ENCODE measurements at places on chromosomes 3 and 15.

GRCh38 chr3:69324362-69325025 lies 61.4 kb downstream of the FRMD4B start:
- DNase-seq, result no peak

GRCh38 chr3:101813817-101814440 lies 34.9 kb downstream of the NXPE3 start:
- DNase-seq, result no peak

- no peak for DNase-seq
Observed at GRCh38 chr3:129195731-129196256, 12.1 kb upstream of the CNBP start.

- DNase-seq, result no peak
Observed at GRCh38 chr3:122313281-122313680, 11.8 kb upstream of the CSTA start.

DNA sequence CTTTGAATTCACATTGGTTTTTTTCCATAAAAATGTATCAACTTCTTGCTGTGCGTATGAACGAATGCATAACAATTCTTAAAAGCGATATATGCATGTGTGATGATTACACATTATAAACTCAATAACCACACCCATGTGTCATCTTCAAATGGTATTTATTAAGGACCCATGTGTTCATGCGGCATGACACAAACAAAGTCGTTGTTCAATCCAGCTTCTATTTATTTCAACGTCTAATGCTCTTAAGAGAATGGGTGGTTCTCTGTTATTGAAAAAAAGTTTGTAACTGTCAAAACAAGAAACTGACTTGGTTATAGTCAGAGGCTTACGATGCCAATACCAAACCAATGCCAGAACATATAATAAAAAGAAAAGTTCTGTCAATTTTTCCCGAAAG lies 195.9 kb downstream of the FOXP1 start:
- no peak for DNase-seq

GRCh38 chr15:27744641-27745040 lies 354.5 kb downstream of the OCA2 start:
- no peak for DNase-seq

DNA sequence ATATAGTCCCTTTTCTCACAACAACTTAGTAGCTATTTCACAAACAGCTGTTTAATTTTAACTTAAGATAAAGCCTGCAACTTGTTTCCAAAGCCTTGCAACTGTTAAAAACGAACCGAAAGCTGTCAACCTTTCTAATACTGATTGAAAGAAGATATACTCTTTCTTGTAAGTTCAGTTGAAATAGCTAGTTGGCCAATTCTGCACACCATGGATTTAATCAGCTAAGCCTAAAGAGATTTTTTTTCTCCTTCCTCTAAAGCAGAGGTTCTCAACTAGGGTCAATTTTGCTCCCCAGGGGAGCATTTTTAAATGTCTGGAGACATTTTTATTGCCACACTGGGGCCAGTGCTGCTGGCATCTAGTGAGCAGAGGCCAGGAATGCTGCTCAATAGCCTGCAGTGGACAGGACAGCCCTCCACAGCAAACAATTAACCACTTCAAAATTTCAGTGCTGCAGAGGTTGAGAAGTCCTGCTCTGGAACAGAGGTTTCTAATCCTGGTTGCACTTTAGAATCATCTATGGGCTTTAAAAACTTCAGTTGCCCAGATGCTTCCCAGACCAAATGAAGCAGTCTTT lies 26.2 kb downstream of the MINDY4B start:
- DNase-seq, result no peak

DNA sequence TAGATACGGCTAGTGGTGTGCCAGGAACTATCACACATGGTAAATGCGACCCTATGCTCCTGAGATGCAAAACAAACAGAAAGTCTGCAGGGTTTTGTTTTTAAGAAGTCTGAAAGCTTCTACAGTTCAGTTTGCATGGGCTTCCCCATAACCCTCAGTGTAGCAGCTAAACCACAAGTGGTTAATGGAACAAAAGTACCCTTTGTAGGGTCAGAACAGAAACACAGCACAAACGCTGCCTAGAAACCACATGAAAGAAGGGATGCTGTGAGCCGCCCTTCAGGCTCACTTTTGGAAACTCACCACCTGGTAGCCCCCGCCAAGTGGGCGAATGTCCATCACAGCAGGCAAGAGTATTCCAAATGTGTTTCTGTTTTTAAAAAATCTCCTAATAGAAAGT lies 46.2 kb downstream of the CTDSPL start:
- DNase-seq, result no peak

- DNase-seq, result no peak
Observed at GRCh38 chr3:42750834-42751233, 22.2 kb downstream of the CCDC13 start.

DNA sequence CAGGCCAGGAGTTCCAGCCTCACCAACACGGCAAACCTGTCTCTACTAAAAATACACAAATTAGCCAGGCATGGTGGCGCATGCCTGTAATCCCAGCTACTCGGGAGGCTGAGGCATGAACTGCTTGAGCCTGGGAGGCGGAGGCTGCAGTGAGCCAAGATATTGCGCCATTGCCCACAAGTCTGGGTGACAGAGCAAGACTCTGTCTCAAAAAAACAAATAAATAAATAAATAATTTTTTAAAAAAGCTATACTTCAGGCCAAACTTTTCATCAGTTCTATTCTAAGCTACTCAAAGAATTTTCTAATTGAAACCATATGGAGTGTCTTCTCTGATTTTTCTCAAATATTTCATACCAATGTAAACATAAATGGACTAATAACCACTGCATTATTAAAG lies 43.5 kb downstream of the PHC3 start:
- no peak for DNase-seq

DNA sequence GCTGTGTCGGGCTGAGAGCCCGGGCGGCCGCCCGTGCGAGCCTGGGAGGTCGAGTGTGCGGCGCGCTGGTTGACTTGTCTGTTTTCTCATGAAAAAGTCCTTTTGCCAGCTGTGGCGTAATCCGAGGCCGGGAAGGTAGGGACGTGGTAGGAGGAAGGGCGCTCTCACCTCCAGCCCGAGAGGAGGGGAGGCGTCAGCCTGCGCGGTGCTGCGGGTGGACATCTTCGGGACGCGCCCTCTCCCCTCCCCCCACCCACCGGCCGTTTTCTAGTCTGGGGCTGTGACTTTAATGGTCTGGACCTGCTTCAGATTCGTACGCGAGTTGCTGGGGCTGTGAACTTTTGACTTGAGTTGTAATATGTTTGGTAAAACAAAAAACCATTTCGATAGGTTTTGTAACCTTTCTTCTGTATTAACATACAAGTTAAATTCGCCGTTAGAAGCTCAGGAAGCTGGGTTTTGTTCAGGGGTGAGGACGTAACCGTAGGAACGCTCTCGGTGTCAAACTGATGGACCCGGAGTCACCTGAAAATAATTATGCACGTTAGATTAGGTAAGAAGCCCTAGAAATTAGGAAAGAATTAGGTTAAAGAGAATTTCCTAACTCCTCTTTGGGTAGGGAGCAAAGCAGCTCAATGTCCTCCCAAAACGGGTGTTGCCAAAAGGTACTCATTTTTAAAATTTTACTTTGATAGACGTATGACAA lies 762 bp downstream of the NCK1 start:
- no peak for DNase-seq

DNA sequence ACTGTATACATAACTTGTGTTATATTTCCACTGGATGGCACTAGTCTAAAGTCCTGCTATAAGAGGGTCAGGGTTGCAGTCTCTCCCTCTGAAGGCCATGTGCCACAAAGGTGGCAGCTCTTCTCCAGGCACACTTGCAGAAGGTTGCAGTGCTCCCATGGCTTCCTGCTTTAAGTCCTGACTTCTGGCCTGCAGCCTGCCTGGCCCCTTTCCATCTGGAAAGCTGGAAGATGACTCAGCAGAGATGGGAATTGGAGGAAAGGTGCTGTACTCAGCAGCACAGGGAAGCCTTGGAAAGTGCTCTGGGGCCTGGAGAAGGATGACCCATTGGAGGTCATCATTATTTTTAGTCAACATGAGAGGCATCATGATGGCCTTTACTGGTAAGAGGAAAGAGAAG lies 40.9 kb upstream of the MRPL3 start:
- peak; percentile 12 for DNase-seq

DNA sequence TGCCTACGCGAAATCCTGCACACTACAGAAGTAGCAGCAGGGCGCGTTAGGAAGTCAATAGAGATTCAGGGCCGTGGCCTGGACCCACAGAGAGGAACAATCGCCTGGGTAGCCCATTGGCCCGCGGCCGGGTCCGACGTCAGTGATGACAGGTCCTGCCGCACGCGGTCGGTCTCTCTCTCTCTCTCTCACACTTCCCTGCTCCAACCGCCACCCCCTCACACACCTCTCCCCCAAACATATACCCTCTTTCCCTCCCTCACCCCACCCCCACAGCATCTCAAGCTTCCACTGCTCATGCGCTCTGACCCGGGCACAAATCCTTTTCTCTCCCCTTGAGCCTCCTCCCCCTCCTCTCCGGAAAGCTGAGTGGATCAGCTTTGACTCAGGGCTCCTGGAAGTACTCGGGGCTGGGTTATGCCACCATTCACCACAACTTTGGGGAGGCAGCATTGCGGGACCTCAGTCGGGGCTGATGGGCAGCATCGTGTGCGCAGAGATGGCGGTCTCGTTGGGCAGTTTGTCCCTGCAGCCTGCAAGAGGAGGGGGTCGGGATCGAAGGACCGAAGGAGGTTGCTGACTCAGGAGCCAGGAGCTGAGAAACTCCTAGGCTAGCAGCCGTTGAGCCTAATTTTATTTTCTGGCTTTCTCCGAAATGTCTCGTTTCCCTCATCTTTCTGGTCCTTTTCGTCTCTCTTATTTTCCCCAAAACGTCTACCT lies 9.0 kb downstream of the ZIC4 start:
- DNase-seq, result no peak

- no peak for DNase-seq
Observed at GRCh38 chr15:27342991-27343390, 372.0 kb downstream of the GABRG3 start.

DNA sequence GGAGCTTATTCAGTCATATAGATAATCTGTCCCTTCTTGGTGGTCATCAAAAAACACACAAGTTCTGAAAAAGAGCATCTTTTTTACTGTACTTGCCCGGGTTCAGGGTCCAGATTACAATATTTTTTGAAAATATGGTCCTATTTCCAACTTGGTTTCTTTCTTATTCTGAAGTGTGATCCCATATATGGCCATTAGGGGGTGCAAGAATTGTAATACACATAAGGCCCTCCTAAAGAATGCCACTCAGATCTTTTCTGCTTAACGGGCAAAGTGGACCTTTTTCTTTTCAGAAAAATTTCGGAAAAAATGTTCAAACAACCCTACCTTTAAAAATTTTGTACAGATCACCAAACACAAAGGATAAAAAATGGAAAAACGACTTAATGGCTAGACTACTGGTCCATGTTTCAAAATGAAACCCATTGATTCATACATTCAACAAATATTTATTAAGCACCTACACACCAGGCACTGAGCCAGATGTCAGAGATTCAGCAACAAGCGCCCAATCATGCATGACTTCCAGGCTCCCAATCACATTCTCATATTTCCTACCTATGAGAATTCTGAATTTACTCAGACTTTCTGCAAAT lies 102.0 kb upstream of the MYRIP start:
- peak; percentile 47 for DNase-seq

DNA sequence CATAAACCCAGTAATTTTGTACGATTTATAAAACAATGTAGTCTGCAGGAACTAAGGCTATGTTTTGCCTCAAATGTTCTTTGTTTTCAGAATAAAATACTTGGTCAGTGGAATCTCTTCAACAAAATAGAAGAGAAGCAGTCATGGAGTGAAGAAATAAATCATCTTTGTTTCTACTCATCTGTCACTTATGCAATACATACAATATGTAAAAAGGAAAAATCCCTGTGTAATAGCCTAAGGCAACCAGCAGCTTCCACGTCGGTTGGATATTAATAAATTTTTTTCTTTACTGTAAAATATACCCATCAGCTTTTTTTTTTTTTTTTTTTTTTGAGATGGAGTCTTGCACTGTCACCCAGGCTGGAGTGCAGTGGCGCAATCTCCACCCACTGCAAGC lies 5.2 kb upstream of the WDR5B start:
- no peak for DNase-seq

DNA sequence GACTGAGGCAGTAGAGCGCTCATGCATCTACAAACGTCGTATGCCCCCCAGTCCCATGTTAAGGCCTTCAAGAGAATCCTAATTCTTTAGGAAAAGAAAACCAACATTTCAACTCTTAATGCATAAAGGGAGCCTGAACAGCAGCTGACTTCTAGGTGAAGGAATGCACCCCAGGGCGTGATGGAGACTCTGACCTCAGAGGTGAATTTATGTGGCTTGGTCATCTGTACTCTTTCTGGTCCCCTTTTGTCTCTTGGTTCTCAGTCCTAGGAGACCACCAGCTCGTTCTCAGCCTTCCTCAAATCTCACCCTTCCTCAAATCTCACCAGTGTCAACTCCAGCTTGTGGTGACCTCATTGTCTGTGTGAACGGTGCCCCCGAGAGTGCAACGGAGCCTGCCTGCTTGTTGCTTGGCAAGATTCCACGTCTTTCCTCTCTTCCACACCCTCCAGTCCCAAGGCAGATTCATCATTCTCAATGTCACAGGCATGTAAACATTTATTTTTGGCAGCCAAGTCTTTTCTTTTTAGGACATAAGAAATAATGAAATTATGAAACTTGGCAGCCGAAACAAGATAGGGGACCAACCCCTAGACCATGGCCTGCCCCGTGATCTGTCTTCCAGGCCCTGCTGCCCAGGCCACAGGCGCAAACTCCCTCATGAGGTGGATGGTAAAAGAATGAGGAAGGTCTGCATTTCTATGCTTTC lies 166.2 kb downstream of the ADAMTS17 start:
- no peak for DNase-seq

GRCh38 chr3:83193526-83193925 lies 1432.1 kb upstream of the GBE1 start:
- DNase-seq, result no peak

- no peak for DNase-seq
Observed at GRCh38 chr3:191094057-191094845, 104.8 kb upstream of the OSTN start.

- no peak for DNase-seq
Observed at GRCh38 chr3:16113704-16114103, 60.8 kb upstream of the GALNT15 start.

DNA sequence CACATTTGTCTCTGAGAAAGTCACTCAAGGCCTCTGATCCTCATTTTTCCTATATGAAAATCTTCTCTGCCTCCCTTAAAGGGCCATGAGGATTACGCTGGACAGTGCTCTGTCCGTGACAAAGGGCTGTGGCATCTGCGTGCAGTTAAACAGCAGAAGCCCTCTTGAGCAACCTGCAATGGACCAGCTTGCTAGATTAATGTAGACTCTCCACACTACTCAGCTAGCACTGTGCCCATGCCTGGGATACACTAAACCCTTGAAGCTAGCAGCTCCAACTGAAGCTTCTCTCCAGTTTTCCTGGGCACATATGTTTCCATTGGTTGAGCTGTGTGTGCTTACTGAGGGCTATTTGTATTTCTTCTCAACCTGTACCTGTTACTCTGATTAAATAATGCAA lies 303.8 kb downstream of the RPLP1 start:
- DNase-seq, result no peak

Data from glomerular endothelial cell (primary cell).